ENCODE measurements at places on chromosomes 16 and 17. TPM values are rescaled to one million over a fixed set of nuclear protein-coding genes. Genes with fewer than 3 reads are reported as not detected.

TNRC6C gene
- total RNA-seq: 5.5 TPM

KCNJ18 gene
- not detected for total RNA-seq

HLF gene
- not detected for total RNA-seq

TNK1 gene
- 2.3 TPM for total RNA-seq

PNMT gene
- total RNA-seq: 1.4 TPM

C17orf50 gene
- not detected for total RNA-seq

LPCAT2 gene
- 5.9 TPM for total RNA-seq

TPSG1 gene
- not detected for total RNA-seq

STH gene
- total RNA-seq: not detected

ODAD4 gene
- 0.25 TPM for total RNA-seq

RNF157 gene
- total RNA-seq: 0.26 TPM

SPNS3 gene
- 0.51 TPM for total RNA-seq

FGF11 gene
- total RNA-seq: 0.13 TPM

MT1G gene
- total RNA-seq: not detected

ZACN gene
- total RNA-seq: not detected

ITGB3 gene
- total RNA-seq: 149 TPM

KRT40 gene
- total RNA-seq: not detected

KRTAP9-8 gene
- total RNA-seq: not detected

RBFOX1 gene
- not detected for total RNA-seq

TRIM37 gene
- total RNA-seq: 34.4 TPM

FZD2 gene
- 0.39 TPM for total RNA-seq

CDRT15L2 gene
- total RNA-seq: not detected

FBXW10 gene
- not detected for total RNA-seq

TMIGD1 gene
- not detected for total RNA-seq

HOXB7 gene
- total RNA-seq: 7.1 TPM

WDR45B gene
- total RNA-seq: 74.8 TPM

FN3K gene
- total RNA-seq: 3.5 TPM

PIMREG gene
- total RNA-seq: 21.7 TPM

FOXJ1 gene
- total RNA-seq: not detected

CFAP52 gene
- total RNA-seq: not detected

ARL5C gene
- not detected for total RNA-seq
